ENCODE measurements at places on chromosomes 2 and 18.

GRCh38 chr2:161839926-161840325 is 215.7 kb downstream of the SLC4A10 start:
- no peak for DNase-seq

DNA sequence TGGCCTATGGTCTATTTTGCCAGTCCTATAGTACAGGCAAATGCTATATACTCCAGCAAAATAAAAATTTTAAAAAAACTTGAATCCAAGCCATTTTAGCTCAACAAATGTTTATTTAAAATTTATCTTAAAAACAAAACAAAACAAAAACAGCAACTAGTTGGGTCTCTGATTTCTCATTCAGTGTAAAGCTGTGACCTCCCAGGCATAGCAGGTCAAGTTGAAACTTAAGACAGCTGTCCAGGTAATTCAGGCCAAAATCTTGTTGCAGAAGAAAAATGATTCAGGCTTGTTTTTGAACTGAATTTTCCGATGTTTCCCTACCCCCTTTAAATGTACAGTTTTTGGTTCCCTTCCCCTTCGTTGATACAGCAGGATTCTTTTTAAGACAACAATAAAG is 58.5 kb downstream of the CABLES1 start:
- DNase-seq, result no peak

GRCh38 chr2:173271135-173271534 is 83.5 kb upstream of the CDCA7 start:
- no peak for DNase-seq

DNA sequence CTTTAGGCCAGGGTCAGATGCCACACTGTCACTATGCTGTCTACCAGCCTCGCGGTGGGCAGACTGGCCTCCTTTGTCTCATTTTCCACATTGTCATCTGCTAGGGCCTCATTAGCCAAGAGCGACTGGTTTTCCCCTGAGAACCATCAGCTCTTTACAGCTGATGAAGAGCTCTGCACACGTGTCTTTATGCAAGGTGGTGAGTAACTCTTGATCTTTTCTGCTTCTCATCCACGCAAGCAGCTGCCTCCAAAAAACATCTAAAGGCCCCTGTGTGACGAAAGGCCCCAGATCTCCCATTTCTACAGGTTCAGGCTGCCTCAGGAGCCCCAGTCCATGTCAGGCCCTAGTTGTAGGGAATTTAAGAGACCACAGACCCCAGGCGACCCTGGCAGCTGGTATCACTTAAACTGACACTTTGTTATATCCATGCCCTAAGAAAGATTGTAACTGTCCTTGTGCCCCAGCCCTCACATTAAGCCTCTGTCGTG is 52.9 kb downstream of the DPYSL5 start:
- no peak for DNase-seq

GRCh38 chr2:167758292-167758691 is 489.1 kb downstream of the STK39 start:
- DNase-seq, result no peak

DNA sequence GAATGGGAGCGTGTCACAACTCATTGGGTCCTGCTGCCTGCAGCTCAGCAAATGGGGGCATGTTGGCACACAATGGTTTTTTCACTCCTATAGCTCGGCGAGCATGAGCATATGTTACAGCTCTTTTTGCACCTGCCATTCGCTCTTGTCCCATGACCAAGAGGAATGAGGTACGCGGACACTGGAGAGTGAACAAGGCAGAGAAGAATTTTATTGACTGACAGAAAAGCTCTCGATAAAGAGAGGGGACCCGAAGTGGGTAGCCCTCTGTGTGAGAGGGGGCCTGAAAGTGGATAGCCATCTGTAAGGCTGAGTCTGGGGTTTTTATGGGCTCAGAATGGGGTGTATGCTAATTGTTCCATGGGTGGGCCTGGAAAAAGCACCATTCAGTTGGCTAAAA is 5.5 kb downstream of the ACYP2 start:
- no peak for DNase-seq

DNA sequence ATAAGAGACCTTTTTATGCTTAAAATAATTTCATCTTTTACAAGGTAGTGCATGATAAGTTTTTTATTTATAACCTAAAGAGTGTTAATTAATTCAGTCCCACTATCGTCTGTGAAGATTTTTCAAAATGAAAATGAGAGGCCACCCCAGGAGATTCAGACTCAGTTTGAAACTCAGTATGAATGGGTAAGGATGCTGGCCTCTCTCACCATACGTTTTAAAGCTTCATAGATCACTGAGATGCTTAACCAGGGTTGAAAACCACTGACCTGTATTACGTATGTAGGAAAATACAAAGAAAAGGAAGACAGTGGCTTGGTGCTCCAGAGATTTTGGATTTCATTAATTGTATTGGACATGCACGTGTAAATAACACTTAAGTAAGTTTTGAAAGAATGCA is 278.7 kb downstream of the FSIP2 start:
- no peak for DNase-seq

DNA sequence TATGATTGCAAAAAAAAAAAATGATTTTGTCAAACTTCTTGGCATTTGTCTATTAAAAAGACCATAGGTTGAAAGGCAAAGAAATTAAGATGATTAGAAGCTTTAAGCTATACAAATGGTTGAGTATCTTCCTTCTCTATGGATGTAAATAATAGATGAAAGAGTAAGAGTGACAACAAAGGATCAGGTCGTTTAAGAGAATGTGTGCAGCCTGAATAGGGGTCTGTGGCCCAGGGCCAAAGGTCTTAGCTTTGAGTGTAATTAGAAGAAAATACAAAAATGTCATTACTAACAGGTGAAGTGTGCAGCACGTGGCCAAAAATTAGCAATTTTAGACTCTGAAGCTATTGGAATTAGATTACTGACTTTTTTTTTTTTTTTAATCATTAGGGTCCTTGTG is 122.4 kb downstream of the GREB1L start:
- DNase-seq, result no peak

DNA sequence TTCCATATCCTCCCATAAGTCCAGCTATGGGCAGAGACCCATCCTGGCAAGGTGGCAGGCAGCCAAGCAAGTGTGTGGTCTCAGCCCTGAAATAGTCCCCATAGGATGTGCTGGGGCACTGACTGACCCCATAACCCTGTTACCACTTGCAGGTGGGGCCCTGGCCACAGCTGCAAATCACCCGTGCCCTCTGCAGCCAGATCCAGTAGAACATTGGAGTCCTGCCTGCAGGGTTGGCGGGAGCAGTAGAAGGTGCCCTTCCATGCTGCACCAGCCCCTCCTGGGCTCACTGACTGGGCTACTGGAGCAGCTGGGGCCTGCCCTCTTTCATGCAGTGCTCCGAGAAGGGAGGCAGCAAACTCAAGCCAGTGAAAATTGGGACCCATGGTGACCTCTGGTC is 112.6 kb upstream of the MCFD2 start:
- DNase-seq, result no peak

DNA sequence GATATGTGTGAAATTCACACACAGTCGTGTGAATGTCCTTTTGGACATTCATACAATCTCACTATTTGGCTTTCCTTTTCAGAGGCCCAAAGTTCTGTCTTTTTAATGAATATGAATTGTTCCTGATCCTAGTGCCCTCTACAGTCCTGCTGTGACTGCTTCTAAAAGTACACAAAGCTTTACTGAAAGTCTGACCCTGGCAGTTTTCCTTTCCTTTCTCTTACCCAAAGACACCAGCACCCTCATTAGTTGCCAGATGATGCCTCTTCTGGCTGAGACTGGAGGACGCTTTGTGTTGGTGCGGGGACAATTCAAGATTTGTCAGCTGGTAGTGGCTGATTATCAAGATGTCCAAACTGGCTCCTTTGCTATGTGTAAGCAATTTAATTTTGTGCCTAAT is 81.8 kb upstream of the CDCA7 start:
- DNase-seq, result no peak

- no peak for DNase-seq
Observed at GRCh38 chr2:70029814-70030409, 57.4 kb upstream of the PCBP1 start.

DNA sequence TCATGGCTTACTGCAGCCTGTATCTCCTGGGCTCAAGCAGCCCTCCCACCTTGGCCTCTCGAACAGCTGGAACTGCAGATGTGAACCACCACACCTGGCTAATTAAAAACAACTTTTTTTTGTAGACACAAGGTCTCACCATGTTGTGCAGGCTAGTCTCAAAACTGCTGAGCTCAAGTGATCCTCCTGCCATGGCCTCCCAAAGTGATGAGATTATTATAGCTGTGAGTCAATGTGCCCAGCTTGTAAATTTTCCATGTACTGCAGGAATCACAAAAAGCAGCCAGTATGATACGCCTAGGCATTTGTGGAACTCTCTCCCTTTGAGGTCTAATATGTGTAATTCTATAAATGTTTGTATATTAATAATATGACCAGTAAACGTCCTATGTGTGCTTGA is 59.9 kb downstream of the MSH6 start:
- DNase-seq, result no peak

DNA sequence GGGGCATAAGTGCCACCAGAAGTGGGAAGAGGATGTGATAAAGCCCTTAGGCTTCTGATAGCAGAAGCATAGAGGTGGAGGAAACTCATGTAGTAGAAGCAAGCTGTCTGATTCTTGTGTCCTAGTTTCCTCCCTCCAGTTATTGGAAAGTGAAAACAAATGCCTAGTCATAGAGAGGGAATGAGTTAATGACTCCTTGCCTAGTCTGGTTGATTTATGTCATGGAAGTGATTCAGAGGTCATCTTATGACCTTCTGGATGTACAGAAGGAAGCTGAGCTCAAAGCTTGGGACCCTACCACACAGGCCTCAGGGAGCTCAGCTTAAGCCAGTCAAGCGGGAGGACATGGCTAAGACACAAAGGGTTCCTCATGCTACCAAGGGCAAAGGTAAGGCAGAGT is 232.2 kb downstream of the THSD7B start:
- DNase-seq, result no peak

DNA sequence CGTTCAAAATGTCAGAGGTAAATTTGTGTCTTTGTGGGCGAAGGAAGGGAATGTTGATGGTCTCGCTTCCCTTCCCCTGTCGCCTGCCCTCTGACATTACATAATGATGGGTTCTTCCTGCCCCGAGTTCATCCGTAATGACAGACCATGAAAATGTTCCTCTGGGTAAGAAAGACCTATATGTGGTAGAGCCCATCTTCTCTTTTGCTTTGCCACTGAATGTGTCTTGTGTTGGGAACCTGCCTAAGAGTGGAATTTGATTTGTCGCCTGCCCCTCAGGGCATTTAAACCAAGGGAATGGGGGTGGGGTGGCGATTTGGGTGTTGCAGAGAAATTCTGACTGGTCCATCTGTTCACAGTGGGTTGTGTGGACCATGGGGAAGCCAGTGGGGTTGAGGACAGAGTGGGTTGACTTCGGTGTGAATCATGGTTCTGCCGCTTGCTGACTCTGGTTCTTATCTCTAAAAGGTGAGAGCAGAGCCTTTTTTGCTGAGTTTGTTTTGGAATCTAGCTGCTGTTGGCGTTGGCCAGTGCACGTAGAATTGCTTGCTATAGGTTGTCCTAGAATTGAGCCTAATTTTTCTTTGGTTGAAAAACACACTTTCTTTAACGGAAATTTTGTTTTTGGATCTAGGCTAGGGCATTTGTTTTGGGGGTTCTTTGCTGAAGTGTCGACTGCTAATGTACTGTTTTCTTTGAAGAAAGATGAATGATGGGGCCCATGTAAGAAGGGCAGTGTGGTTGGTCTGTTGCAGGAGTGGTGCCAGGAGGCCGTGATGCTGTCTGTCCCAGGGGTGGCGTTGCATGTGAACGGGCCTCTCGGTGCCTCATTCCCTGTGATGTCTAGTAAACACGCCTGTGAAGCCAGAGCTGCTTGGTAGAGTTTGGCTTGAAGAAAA is 1.3 kb downstream of the INPP4A start:
- no peak for DNase-seq

DNA sequence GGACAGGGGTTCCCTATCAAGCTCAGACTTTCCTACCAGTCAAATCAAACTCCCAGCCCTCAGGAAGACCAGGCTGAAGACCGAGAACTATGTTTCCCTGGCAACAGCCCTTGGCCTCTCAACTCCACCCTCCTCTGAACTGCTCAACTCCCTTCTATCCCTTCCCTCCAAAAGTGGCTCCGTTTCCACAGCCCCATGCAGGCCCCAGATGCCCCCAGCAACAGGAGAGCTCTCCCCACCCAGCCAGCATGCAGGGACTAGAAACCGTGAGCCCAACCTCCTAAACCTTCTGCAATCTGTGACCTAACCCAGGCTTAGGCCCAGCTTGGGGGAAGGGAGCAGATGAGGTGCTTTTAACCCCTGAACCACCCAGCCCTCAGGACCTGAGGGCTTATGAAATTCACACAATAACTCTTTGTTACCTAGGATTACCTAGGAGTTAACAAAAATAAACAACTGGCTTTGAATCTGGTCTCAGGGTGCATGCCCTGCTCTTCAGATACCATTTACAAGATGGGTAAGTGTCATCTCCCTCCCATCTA is 87.2 kb downstream of the BCL11A start:
- DNase-seq, result no peak

DNA sequence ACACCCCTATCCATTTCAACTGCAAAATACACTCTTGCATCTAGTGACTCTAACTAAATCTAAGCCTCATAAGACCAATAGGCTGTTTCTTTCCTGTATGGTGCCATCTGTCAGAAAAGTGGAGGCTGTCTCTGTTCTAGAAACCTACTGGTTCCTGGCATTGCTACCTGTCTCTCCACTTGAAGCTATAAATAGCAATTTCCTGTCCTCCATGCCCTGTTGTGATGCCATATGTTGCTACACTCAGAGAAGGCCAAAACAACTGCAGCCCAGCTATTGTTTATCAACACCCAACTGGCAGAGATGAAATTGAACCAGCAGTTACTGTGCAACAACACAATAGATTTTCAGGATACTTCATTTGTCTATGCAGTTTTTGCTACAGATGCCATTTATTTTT is 1355.1 kb upstream of the SLC39A10 start:
- DNase-seq, result no peak

- DNase-seq, result no peak
Observed at GRCh38 chr2:12417786-12418185, 298.9 kb upstream of the TRIB2 start.

DNA sequence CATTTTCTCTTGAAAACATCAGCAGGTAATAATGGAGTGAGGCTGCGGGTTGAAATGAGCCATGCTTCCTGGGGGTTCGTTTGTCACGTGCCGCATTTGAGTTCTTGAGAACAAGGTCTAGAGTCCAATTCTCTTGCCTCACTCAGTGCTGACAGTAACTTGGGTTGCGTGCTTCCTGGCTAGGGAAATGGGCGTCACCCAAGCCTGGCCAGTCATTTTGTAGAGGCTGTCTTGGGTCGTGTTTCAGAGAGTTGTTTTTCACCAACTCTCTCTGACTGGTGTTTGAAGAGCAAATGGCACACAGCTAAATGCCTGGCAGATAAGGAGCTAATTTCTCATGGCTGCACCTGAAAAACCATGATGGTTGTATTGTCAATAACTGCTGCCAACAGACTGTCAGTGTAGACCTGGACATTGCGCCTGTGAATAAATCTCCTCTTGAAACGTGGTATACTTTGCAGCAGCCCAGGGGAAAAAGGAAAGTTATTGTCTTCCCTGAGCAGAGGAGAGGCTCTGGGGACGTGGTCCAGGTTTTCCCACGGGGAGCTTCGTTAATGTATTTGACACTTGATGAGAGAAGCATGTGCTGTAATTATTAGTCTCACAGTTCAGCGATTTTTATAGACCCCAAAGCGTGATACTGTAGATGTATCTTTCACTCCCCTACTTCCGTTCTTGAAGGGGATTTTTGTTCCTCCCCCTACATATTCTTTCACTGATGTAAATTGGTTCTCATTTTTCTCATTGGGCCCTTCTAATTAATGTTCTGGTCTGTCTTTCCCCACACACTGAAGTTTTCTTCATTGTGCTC is 196.0 kb downstream of the FHOD3 start:
- no peak for DNase-seq

- no peak for DNase-seq
Observed at GRCh38 chr2:223262946-223263345, 211.0 kb downstream of the KCNE4 start.

- no peak for DNase-seq
Observed at GRCh38 chr2:122009561-122009960, 254.1 kb downstream of the TSN start.

All from stimulated activated CD8-positive, alpha-beta memory T cell treated with anti-CD3 and anti-CD28 coated beads, Interleukin-4, amount 100 ng/mL, for 24 hours (primary cell).